Activated CD4-positive, alpha-beta T cell treated with anti-CD3 and anti-CD28 coated beads, Interleukin-2, amount 50 U/mL, for 16 hours (primary cell): ENCODE measurements at places on chromosomes 7 and 10.

- no peak for DNase-seq
Observed at GRCh38 chr7:3201306-3201705, 99.7 kb upstream of the SDK1 start.

GRCh38 chr7:37031571-37032257, 307.4 kb upstream of the AOAH start:
- peak; percentile 86 for DNase-seq

DNA sequence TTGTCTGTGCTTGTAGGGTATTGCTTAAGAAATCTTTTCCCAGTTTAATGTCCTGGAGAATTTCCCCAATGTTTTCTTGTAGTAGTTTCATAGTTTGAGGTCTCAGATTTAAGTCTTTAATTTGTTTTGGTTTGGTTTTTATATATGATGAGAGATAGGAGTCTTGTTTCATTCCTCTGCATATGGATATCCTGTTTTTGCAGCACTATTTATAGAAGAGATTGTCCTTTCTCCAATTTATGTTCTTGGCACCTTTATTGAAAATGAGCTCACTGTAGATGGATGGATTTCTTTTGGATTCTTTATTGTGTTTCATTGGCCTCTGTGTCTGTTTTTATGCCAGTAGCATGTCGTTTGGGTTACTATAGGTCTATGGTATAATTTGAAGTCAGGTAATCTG, 20.2 kb downstream of the ADIRF start:
- no peak for DNase-seq

- no peak for DNase-seq
Observed at GRCh38 chr10:100342627-100342972, 4.4 kb upstream of the SCD start.

DNA sequence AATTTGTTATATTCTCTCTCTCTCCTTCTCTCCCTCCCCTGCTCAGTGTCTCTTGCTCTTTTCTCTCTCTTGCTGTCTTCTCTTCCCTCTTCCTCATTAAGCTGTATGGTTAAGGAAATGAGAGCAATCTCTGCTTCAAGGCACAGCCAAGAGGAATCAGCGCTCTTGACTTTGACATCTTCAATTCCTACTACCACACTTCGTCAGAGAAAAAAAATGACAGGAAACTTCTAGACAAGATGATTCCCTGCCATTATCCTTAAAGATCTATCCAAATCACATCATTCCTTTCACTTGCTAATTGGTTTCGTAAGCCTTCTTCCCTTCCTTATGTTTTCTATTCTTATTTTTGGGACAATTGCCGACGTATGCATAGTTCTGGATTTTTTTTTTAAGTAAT, 425.0 kb downstream of the KCNMA1 start:
- DNase-seq = no peak

- DNase-seq = no peak
Observed at GRCh38 chr10:51301644-51302043, 227.4 kb downstream of the PRKG1 start.
